ENCODE measurements at places on chromosomes 6 and 20. TPM values are rescaled to one million over a fixed set of nuclear protein-coding genes. Genes with fewer than 3 reads are reported as not detected.

DEFB123 gene
- total RNA-seq = not detected

BTN1A1 gene
- total RNA-seq = not detected

UNC93A gene
- total RNA-seq = not detected

HDGFL1 gene
- not detected for total RNA-seq

Data from chondrocyte (in vitro differentiated cells).